ENCODE measurements at places on chromosomes 1 and 21.
A peak's percentile ranks its signal among the peaks of the same experiment; 100 is the strongest.

GRCh38 chr1:66996018-66996682 lies 57.8 kb downstream of the SLC35D1 start:
- DNase-seq: peak; percentile 73

- DNase-seq: no peak
Measured at GRCh38 chr1:63843010-63843409, 69.2 kb downstream of the ROR1 start.

- DNase-seq: no peak
Measured at GRCh38 chr1:67833602-67833940, 304 bp upstream of the GNG12 start.

DNA sequence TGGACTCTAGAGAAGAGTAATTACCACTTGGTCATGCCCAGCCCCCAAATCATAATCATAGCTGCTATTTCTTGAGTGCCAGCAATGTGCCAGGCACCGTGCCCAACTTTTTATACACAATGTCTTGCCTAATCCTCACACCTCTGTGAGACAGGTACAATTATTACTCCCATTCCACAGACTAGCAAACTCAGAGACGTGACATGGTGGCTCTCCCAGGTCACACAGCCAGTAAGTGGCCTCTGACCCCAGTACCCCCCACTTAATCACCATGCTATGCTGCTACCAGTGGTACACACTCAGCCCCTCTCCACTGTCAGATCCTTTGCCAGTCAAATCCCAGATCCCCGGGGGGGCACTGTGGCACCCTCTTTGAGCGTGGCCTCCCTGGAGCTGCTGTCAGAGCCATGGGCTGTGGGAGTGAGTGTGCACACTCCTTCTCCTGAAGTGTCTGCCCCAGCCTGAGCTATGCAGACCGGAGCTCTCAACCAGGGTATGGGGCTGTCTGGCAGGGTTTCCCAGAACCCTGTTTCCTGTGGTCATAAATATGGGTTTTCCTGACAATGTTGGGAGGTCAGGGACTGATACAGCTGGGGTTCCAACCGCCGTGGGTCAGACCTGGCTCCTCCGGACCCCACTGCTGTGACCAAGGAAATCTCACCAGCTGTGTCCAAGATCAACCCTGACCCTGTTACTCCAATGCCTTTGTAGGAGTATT lies 51.8 kb downstream of the LACTBL1 start:
- DNase-seq: no peak

GRCh38 chr1:82059959-82060358 lies 259.2 kb downstream of the ADGRL2 start:
- DNase-seq: no peak

- no peak for DNase-seq
Measured at GRCh38 chr1:14737561-14738094, 139.1 kb downstream of the KAZN start.

GRCh38 chr1:175514387-175514953 lies 228.9 kb downstream of the TNR start:
- peak; percentile 9 for DNase-seq
